SK-MEL-5 (cell line): ENCODE measurements at places on chromosomes 12 and 14. TPM values are rescaled to one million over a fixed set of nuclear protein-coding genes. Genes with fewer than 3 reads are reported as not detected.

The ACVRL1 gene
- total RNA-seq, result 0.05 TPM in 1 of 2 replicates, not detected in the other

DNA sequence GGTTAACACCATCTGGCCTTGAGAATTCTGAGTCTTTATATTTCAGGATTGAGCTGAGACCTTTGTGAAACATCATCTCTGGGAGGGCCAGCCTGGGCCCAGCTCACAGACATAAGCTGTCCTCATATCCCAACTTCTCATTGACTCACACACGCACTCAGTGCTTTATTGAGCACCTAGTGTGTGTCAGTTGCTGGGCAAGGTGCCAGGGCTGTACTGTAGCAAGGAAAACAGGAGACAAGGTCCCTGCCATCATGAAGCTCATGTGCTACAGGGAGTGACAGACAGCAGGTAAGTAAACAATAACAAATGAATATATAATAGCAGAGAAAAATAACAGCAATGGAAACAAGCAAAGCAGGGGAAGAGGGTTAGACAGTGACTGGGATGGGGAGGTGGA is 30.5 kb upstream of the CCDC63 start:
- DNase-seq, result no peak

The ZNF140 gene
- 21.5 and 24.8 TPM in 2 replicates for total RNA-seq

GRCh38 chr14:105034315-105035039 is 13.6 kb upstream of the CDCA4 start:
- no peak for DNase-seq

- DNase-seq, result peak; percentile 43
Measured at GRCh38 chr12:132284071-132284826, 45.1 kb downstream of the GALNT9 start.

DNA sequence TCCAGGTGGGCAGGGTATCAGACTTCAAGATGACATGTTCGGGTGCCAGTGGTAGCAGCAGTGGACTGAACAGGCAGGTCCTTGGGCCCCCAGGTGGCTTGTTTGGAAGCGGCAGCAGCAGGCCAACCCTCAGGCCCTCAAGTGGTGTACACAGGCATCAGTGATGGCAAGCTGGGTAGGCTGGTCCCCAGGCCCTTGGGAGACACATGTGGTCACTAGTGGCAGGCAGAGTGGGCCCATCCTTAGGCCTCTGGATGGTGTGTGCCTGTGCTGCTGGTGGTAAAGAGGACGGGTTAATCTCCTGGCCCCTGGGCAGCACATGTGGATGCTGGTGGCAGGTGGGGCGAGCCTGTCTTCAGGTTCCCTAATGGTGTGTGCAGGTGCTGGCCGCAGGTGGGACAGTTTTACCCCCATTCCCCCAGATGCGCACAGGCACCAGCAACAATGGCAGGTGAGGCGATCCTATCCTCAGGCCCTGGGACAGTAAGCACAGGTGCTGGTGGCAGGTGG is 8.0 kb downstream of the OAS2 start:
- no peak for DNase-seq

- DNase-seq, result no peak
Measured at GRCh38 chr14:95310635-95311380, 8.9 kb downstream of the CLMN start.

GRCh38 chr12:106132175-106133135 is 6.3 kb downstream of the NUAK1 start:
- DNase-seq, result no peak

The DLGAP5 gene
- 29.2 and 31.1 TPM in 2 replicates for total RNA-seq
